Right forelimb (tissue), 1 donor: ENCODE measurements at places on chromosomes 12 and 14.

- no peak for DNase-seq
These were observed 80.8 kb downstream of the ANO2 start for GRCh38 chr12:5864301-5864700.

GRCh38 chr12:130956009-130956408, 2.3 kb downstream of the ADGRD1 start:
- peak; percentile 20 for DNase-seq

- DNase-seq, result no peak
These were observed 10.7 kb downstream of the CREBL2 start for GRCh38 chr12:12622418-12622817.

- DNase-seq, result no peak
These were observed 29.7 kb downstream of the PLEKHG3 start for GRCh38 chr14:64733899-64734298.

GRCh38 chr14:92551044-92551841, 37.7 kb downstream of the RIN3 start:
- DNase-seq, result no peak

GRCh38 chr12:53224061-53224896, 7.7 kb downstream of the RARG start:
- no peak for DNase-seq

DNA sequence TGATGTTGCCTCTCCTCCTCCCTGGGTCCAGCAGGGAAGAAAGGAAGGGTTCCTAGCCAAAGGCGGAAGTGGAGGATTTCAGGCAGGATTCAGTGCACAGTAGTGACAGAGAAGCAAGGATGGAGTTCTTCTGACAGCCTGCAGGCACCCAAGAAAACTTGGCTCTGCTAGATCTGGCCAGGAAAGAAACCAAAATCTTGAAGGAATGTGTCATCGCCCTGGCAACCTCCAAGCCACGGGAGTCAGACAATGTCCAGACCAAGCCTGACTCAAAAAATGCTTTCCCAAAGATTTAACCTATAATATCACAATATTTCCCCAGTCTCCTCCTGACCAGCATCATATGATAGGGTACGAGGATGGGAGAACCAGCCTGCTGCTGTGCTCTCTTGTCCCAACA, 22.8 kb upstream of the DHRS4 start:
- DNase-seq, result no peak

- DNase-seq, result no peak
These were observed 254.7 kb downstream of the IPO8 start for GRCh38 chr12:30440826-30441602.

- DNase-seq, result no peak
These were observed 12.7 kb downstream of the KRT1 start for GRCh38 chr12:52667509-52667908.

DNA sequence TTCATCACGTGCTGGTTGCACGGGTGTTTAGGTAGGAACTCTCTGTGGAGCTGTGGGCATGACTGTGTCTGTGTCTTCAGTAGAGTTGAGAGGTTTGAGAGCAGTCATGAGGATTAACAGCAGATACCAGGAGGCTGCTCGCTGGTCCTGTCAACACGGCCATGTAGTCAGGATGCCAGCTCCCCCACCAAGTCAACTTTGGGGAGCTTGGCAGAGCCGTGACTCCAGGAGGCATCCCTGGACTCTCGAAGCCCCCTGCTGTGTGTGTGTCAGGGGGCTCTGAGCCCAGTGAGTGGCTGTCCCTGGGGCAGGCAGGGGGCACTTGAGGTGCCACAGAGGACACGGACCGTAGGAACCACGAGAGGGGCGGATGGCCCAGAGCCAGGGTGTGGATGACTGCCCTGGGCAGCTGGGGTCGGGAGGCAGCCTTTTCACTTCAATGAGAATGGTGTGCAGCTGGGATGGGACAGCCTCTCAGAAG, 7.2 kb upstream of the GPR132 start:
- DNase-seq, result no peak

- DNase-seq, result no peak
These were observed 320.1 kb downstream of the DAD1 start for GRCh38 chr14:22268875-22269274.

DNA sequence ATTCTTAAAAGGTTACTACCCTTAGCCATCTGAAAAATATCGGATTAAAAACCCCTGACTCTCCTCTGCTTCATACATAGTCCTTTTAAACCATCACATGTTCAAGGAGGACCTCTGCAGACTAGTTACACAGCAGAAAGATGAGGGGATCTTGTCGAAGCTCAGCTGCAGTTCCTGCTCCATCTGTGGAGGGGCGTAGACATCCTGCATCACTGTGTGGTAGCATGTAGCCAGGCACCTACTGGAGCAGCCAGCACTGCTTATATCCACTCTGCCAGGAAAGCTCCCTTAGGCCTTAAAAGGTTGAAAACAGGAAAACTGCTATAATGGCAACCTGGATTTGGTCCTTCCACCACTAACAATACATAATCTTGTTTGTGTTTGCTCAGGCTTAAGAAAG, 57.6 kb upstream of the STRN3 start:
- no peak for DNase-seq

DNA sequence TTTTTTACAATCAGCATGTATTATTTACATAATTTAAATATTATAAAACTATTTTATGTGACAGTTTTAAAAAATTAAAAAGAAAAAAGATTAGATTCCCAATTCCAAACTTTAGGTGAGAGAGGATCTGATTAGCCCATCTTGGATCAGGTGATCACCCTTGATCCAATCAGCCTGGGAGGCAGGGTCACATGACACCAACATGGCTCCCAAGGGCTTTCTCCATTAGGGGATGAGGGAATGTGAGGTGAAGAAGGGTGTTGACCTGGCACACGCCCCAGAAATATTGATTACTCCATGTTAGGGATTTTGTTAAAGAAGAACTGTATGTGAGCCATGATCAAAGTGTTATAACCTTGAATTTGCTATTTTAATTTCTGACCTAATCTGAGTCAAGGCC, 225.4 kb downstream of the RBM19 start:
- DNase-seq, result no peak

GRCh38 chr12:124393831-124394230, 98.9 kb downstream of the RFLNA start:
- no peak for DNase-seq
